ENCODE measurements at places on chromosomes 6 and 20. TPM values are rescaled to one million over a fixed set of nuclear protein-coding genes. Genes with fewer than 3 reads are reported as not detected.

DNA sequence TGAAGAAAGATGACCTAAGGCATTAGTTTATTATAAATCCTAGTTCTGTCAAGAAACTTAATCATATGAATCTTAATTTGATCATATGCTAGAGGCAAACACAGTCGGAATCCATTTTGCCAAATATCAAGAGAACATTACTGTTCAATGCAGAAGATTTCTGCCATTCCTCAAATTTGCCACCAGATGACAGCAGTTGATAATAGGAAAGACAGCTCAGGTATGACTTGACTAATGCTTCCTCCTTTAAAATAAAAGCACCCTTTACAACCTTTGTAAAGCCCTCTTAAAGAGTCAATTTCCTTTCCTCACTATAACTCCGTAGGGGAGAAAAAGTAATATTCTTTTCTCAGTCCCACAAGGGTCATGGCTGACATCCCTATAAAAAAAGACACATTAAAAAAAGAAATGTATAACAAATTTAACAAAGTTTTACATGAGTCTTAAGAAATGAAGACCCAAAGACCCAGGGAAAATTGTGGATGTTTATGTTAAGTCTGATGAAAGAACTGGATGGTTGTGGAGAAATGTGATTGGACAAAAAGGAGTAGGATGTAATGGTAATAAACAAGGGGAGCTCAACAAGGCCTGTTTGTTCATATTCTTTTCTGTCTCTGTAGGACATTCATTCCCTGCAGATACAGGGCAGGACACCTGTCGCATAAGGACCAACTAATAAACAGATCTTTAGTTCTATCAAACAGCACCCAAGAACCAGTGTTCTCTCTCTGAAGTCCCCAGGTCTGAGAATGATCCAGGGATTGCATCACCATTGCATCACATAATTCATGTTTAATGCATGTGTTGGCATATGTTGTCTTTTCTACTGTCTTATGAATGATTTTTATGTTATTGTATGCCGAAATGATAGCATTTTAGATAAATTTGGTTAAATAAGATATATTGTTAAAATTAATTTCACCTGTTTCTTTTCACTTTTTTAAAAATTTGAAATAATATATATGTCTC, 23.0 kb upstream of the IL17A start:
- no peak for DNase-seq
- H3K27me3 ChIP-seq: peaks cover under 1% of the 10 kb centered on the region
- H3K4me1 ChIP-seq: no peaks in the 10 kb centered on the region
- no peaks in the 10 kb centered on the region for H3K36me3 ChIP-seq
- no peak overlapping the region for H3K4me3 ChIP-seq

The ESR1 gene
- not detected for total RNA-seq

The CDH26 gene
- total RNA-seq: not detected

GRCh38 chr6:53943395-53943794, 148.6 kb downstream of the LRRC1 start:
- no peaks in the 10 kb centered on the region for H3K4me1 ChIP-seq
- H3K27me3 ChIP-seq: no peaks in the 10 kb centered on the region
- no peak overlapping the region for H3K4me3 ChIP-seq

DNA sequence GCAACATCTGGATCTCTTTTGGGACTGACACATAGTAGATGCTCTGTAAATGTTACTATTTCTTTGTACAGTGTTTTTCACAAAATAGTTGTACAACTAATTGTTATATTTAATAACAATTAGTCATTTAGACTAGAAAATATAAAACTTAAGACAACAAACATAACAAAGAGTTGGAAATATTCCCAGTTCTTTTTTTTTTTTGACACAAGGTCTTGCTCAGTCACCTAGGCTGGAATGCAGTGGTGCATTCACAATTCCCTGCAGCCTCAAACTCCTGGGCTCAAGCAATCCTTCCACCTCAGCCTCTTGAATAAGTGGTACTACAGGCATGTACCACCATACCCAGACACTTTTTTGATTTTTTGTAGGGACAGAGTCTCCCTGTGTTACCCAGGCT, 105.8 kb downstream of the UTRN start:
- H3K36me3 ChIP-seq: peaks cover 7% of the 10 kb centered on the region
- H3K27ac ChIP-seq: no peak overlapping the region
- no peaks in the 10 kb centered on the region for H3K4me1 ChIP-seq
- no peak overlapping the region for H3K4me3 ChIP-seq
- DNase-seq: no peak

The TRDN gene
- not detected for total RNA-seq

GRCh38 chr6:4281341-4282293, 146.2 kb upstream of the ECI2 start:
- no peaks in the 10 kb centered on the region for H3K36me3 ChIP-seq
- no peak overlapping the region for H3K27ac ChIP-seq
- no peak for DNase-seq
- H3K4me1 ChIP-seq: peaks cover 10% of the 10 kb centered on the region

The VSX1 gene
- not detected for total RNA-seq

The ADGRF5 gene
- total RNA-seq: not detected

The CBFA2T2 gene
- total RNA-seq: 8.7 TPM

The WFDC12 gene
- not detected for total RNA-seq

DNA sequence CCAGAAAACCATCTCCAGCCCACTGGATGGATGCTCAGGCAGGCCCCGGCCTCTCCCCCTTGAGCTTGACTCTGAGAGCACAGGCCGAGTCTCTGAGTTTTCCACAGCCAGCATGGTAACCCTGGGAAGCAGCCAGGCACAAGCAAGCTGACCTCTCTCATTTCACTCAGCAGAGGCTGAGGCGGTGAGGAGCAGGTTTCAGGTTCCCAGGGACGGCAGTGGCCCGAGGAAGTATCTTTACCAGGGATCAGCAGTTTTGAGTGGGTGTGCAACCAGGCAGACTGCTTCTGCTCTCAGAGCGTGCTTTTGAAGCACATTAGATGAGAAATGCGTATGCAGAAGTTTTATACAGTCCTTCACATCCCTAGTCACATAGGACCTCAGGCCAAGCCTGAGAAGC, 12.6 kb downstream of the HCK start:
- H3K4me1 ChIP-seq: peaks cover 22% of the 10 kb centered on the region
- H3K36me3 ChIP-seq: no peaks in the 10 kb centered on the region
- H3K27me3 ChIP-seq: no peaks in the 10 kb centered on the region
- H3K27ac ChIP-seq: no peak overlapping the region
